ENCODE measurements at places on chromosomes 16 and 17. TPM values are rescaled to one million over a fixed set of nuclear protein-coding genes. Genes with fewer than 3 reads are reported as not detected.

Gene ST6GALNAC1
- 19.3 TPM for polyA plus RNA-seq

Gene LRRC37A3
- 3.4 TPM for polyA plus RNA-seq

Gene TLCD3A
- polyA plus RNA-seq = 10.0 TPM

Gene MYL11
- polyA plus RNA-seq = 0.44 TPM

Gene CYB5D1
- 5.5 TPM for polyA plus RNA-seq

Gene KCNJ2
- 12.7 TPM for polyA plus RNA-seq
